ENCODE measurements at places on chromosomes 1 and 21.

- no peak for DNase-seq
Observed at GRCh38 chr1:234967121-234967520, 161.5 kb downstream of the TOMM20 start.

DNA sequence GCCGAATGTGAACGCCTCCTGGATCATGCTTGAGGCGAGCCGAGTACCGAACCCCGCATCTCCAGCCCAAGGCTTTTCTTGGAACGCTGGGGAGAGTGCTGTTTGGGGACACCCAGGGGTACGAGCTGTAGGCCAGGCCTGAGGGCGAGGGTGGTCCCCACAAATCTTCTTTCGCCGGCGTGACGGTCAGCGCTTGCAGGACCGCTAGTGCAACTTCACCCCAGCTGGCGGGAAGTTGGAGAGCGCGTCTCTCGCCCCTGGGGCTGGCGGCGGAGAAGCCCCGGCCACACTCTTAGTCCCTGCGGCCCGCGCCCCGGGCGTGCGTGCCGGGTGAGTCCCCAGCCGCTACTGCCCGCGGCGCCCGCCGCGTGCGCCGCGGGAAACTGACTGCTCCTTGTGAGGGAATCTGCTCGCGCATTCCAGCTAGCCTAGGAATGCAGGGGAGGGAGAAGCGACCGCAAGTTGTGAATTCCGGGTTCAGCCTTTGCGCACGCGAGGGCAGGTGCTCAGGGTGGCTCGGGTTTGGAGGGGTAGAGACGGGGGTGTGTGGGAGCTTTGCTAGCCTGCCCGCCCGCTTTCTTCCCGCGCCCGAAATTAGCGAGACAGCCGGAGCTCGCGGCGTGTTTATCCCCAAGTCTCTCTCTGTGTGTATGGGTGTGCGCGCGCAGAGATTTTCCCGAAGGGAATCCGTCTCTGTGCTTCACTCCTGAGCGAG, 884 bp downstream of the LHX4 start:
- DNase-seq: no peak

DNA sequence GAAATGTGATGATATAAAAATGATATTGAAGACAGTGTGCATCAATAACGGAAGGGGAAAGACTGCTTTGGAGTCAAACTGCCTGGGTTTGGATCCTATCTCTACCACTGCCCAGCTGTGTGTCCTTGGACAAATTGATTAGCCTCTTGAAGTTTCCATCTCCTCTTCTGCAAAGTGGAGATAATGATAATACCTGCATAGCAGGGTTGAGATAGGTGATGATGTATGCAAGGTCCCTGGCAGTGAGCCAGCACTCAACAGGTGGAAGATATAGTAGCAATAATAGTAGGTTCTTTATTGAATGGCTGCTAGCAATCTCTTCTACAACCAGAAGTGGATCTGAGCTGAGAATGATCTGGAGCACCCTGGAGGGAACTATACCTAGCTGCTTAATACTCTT, 166.7 kb downstream of the MIS18A start:
- DNase-seq: no peak

DNA sequence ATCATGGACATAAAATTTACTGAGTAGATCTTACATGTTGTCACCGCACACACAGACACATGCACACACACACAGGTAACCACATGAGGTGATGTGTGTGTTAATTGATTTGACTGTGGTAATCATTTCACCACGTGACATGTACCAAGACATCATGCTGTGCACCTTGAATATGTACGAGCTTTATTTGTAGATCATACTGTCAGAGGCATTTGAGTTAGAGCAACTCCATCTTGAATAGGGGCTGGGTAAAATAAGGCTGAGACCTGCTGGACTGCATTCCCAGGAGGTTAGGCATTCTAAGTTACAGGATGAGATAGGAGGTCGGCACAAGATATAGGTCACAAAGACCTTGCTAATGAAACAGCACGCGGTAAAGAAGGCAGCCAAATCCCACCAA, 31.7 kb upstream of the TRIM17 start:
- DNase-seq: no peak

DNA sequence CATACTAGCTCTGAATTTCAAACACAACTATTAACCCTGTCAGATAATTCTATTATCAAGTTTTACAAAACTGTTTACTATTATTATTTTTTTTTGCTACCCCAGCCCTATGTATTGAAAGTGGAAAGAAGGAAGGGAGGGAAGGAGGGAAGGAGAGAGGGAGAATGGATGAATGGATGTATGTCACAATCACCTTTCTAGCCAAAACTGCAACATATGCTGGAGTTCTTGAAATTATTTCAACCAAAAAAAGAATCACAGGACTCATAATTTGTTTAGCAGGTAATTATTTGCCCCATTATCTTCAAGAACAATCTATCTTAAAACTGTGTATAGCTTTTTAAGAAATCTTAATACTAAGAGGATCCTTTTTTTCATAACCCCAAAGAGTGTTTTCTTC, 5.4 kb downstream of the NRIP1 start:
- no peak for DNase-seq

DNA sequence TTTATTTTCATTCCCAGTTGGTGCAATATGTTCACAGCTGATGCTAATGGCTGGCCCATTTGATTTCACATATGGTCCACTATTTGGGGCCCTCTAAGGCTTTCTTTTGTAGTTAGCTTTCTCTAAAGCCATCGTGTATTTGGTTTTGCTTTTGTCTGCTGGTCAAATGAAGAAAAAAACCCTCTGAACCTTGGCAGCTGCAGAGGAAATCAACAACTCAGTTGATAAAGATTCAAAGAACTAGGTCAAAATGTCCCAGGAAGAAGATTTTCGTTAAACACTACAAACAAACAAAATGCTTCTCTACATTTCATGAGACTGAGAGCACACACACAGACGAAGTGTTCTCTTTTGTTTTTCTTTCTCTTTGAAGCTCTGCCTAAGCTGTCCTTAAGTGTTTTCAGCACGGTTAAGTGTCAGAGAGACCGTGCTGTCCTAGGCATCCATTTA, 655.0 kb downstream of the RWDD3 start:
- DNase-seq: no peak

GRCh38 chr1:200912737-200913407, 18.2 kb downstream of the INAVA start:
- DNase-seq: no peak

DNA sequence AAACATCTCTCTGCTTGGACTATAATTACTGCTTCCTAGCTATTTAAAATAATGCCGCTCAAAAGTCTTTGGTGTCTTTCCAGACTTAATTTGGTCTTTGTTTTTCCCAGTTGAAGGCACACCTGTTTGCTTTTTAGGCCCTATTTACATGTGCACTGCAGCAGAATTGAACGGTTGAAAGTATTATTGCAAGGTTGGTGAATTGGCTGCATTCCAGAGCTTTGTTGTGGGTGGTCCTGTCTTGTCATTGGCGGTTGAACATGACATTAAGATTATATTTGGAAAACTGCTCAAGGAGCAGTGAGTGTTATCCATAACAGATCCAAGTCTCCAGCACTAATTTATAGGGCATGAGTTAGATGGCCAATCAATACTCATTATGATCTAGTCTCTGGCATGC, 656.3 kb downstream of the PTPRC start:
- no peak for DNase-seq

GRCh38 chr1:228830954-228831481, 95.7 kb downstream of the RHOU start:
- DNase-seq: peak; percentile 39

DNA sequence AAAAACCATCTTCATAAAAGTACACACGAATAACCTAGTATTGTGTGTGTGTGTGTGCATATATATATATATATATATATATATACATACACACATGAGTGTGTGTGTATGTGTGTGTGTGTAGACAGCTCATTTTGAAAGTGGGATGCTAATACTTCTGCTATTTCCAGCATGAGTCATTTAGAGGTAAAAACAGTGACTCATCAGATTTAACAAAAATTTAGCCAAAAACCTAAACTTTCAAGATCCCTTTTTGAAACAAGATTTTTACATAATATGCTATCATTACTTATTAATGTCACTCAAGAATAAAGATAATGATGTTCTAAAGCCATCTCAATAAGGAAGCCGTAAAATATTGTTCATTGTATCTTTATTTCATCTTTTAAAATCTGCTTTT, 35.6 kb upstream of the ADGRL4 start:
- peak; percentile 30 for DNase-seq

DNA sequence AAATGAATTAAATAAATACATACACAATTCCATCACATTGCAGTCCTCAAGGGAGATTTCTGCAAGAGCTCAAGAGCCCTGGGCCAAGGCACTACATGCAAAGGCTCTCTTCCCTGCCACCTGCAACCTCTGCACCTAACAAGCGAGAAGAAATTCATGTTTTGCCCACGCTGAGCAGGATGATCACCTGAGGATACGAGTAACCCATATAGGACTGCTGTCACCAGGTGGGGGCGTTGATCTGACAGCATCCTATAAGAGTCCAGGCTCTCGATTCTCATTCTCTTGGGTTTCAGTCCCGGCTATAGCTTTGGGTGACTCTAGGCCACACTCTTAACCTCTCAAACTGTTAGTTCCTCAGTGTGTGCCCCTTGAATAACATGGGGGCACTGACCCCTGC, 18.7 kb upstream of the SPOCD1 start:
- DNase-seq: no peak

DNA sequence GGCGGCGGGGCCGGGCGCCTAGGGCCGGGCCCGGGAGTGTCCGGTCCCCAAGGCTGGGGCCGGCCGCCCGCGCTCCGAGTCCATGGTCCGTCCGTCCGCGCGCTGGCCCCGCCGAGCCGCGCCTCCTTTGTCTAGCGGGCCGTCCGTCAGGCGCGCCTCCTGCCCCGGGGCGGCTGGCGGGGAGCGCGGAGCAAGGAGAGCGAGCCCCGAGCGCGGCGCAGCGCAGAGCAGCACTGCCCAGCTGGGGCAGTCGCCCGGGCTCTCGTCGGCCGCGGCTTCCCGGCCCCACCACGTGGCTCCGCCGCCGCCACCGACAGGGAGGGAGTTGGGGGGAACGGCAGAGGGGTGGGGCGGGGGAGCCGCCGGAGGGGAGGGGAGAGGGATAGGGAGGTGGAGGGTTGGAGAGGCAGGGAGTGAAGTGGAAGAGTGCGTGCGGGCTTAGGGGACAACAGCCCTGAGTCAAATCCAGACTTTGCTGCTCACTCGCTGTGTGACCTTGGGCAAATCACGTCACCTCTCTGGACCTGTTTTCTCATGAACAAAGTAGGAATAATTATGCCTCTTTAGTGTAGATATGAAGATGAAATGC, at the start of gene NKAIN1:
Gene NKAIN1 (minus strand): TSS at position 235 of the 589 bp plus-strand sequence. CDS start 340 bp downstream, outside the sequence.
- DNase-seq: no peak

GRCh38 chr1:165773324-165773965, 4.8 kb upstream of the TMCO1 start:
- DNase-seq: peak; percentile 22

DNA sequence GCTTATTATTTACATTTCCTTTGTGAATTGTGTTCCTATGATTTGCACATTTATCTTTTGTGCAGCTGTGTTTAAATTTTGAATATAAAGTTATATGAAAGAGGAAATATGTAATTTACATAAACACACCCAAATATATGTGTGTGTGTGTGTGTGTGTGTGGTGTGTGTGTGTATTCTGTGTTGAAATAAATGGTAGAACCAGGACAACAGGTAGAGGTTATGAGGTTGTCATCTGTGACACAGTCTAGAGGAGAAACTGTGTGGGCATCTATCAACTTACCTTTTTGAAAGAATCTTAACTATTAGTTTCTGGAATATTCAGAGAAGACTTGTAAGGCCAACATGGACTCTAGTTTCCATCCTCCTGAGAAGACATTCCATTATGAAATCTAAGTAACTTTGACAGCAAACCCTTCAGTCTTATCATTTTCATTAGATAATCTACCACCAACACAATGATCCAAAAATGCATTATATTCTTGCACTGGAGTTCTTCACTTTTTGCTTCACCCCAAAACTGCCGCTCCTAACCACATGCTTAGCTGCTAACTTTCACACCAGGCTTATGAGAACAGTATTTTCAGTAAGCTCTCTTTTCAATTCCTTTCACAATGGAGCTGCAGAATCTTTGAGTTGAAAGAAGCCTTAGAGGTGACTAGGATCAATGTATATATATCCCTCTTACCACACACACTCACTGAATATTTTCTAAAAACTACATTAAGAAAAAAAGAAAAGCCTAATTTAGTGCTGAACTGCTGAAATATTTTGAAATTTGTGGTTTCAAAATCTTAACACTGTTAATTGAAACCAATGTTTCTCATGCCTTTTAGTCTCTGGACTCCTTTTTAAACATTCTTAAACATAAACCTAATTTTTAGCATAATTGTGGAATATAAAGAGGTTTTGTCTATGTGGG, 21.8 kb downstream of the PTPRC start:
- no peak for DNase-seq

GRCh38 chr1:91877574-91878208, 8.3 kb downstream of the TGFBR3 start:
- DNase-seq: no peak

GRCh38 chr21:33027401-33028286, 1.9 kb downstream of the OLIG2 start:
- DNase-seq: no peak

GRCh38 chr21:15140321-15141019, 75.7 kb upstream of the NRIP1 start:
- DNase-seq: no peak

GRCh38 chr1:226210571-226211176, 12.8 kb upstream of the MIXL1 start:
- DNase-seq: no peak

- DNase-seq: no peak
Observed at GRCh38 chr1:30596891-30597290, 126.5 kb downstream of the MATN1 start.

GRCh38 chr21:35037384-35037765, 11.7 kb downstream of the RUNX1 start:
- no peak for DNase-seq

- DNase-seq: no peak
Observed at GRCh38 chr1:15345705-15346345, 63.9 kb upstream of the EFHD2 start.

DNA sequence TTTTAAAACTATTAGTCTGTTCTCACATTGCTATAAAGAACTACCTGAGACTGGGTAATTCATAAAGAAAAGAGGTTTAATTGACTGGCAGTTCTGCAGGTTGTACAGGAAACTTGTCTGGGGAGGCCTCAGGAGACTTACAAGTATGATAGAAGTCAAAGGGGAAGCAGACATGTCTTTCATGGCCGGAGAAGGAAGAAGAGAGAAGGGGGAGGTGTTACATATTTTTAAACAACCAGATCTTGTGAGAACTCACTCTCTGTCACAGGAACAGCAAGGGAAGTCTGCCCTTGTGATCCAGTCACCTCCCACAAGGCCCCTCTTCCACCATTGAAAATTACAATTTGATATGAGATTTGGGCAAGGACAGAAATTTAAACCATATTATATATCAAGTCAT, 55.9 kb downstream of the CLIC4 start:
- no peak for DNase-seq
